Thymus (tissue), 14 donors: ENCODE measurements at places on chromosomes 11 and 22. TPM values are rescaled to one million over a fixed set of nuclear protein-coding genes. Genes with fewer than 3 reads are reported as not detected.

DNA sequence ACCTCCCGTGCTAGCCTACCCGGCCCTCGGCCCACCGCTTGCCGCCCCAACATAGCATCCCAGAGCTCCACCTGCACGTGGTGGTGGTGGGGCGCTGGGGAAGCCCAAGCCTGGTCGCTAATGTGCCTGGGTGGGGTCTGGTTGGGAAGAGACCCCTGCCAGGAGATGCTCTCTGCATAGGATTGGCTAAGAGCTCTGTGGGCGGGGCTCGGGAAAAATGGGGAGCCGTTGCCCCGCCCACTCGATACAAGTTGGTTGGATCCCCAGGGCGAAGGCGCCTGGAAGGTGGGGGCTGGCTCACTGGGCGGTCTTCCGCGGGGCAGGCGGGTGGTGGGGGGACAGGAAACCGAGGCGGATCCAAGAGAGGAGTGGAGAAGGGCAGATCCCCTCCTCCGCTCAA lies 7.6 kb downstream of the LRRC10B start:
- DNase-seq: no peak

DNA sequence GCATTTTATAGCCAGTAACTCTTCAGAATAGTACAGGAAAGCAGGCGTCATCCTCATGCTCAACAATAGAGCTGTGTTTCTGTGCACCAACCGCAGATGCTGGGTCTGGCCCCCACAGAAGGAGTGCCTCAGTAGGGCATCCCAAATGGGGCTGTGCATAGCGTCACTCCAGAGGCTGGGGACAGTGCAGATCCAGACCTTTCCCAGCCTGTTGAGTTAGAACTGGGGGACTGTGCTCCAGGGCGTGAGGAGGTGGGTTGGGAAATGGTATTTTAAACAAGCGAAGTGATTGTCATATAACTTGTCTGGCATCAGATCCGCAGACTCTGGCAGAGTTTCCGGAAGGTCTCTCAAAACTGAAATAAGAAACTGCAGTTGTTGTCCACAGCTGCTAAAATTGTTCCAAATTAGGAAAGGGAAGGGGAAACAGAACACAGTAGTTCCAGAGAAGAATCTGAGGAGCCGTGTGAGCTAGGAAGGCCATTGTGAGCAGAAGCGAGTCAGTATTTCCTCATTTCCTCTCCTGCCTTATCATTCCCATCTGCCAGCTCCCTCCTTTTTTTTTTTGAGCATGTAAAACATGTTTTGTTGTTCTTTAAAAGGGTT lies 52.2 kb downstream of the JAM3 start:
- no peak for DNase-seq

GRCh38 chr11:100753571-100753970 lies 66.5 kb downstream of the ARHGAP42 start:
- no peak for DNase-seq

DNA sequence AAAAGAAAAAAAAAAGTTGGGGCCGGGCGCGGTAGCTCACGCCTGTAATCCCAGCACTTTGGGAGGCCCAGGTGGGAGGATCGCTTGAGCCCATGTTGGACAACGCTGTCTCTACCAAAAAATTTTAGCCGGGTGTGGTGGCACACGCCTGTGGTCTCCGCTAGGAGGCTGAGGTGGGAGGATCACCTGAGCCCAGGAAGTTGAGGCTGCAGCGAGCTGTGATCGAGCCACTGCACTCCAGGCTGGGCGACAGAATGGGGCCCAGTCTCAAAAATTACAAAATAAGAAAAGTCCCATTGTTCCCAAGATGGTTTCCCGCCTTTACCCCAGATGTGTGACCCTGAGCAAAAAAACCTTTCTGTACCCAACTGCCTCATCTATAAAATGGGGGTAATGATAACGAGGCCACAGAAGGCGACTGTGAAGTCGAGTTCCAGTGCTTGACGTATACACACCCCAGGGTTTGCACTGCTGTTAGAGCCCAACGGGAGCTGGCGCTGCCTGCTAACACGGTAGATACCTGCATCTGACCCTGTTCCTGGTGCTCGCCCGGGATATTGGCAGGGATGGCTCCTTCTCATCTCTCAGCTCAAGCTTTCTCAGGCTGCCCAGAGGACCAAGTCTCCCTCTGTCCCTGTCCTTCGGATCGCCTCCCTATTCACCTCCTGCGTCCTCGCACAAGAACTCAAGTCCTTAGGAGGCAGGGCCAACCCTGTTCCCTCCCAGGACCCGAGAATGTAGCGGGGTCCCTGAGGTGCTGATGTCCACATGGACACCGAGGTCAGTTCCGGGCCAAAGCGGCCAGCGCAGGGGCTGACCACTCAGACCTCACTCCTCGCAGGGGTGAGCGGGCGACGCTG lies 1.1 kb upstream of the RPLP2 start:
- DNase-seq: no peak

The OR8G5 gene
- total RNA-seq: 0.05 TPM
